ENCODE measurements at places on chromosomes 5 and 9.

- DNase-seq: peak; percentile 42
Observed at GRCh38 chr5:134227259-134227658, 1.4 kb upstream of the PPP2CA start.

DNA sequence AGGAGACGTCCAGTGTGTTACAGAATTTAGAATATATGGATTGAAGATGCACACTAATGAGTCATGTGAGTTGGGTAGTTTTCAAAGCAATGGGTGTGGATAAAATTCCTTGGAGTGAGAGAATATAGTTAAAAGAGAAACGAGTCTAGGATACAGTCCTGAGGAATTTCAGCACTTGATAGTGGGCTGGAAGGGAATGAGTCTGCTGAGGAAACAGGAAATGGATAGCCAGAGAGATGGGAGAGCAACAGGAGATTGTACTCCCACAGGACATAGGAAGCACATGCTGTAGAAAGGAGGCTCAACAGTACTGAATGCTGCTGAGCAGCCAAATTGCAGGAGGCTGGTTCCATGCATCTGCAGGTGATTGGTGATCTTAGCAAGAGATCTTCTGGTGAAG, 68.1 kb downstream of the FBN2 start:
- no peak for DNase-seq

DNA sequence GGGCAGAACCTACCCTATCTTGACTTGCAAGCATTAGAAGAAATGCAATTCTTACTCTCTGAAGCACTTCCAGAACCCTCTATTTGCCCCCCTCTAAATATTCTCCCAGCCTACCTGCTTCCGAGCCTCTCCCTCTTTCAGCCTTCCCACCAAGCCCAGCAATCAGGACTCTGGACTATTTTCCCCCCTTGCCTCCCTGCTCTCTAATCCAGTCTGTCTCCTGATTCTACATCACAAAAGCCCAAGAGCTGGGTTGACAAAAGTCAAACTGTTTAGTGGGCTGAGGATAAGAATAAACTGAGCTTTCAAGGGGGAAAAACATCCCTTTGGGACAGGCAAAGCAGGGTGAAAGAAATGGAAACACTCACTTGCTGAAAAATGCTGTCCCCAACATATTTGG, 123.2 kb upstream of the KIF2A start:
- no peak for DNase-seq

DNA sequence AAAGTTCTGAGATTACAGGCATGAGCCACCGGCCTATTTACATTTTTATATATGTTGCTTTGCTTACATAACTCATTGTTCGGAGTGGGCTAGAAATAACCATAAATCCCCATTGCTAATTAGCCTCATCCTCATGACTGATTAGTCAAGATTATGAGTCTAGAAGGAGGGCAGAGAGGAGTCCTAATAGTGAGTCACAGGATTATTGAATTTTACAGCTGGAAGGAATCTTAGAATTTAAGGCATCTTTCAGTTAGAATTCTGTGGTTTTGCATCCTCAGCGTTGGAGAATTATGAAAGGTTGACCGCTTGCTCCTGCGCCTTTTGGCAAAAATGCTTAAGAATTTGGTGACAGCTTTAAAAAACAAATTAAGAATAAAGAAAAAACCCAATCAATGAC, 2.6 kb upstream of the PBX3 start:
- DNase-seq: no peak

- DNase-seq: peak; percentile 27
Observed at GRCh38 chr5:172412724-172413286, 41.5 kb downstream of the SH3PXD2B start.

DNA sequence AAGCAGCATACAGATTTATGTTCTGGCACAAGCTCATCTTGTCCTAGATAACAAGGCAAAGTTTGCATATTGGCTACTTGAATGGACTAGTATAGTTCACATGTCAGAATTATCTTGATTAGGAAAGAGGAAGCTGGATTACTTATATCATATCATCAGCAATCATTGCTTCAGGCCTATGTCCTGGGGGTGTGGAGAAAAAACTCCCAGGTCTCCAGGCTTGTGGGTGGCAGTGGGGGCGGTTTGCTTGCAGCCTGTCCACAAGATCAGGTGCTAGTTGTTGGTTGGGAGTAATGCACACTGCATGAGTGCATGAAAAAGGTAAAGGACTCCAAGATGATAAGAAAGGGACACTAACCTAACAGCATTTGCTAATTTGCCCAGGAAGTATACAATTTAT, 326.4 kb upstream of the PDE4D start:
- no peak for DNase-seq

DNA sequence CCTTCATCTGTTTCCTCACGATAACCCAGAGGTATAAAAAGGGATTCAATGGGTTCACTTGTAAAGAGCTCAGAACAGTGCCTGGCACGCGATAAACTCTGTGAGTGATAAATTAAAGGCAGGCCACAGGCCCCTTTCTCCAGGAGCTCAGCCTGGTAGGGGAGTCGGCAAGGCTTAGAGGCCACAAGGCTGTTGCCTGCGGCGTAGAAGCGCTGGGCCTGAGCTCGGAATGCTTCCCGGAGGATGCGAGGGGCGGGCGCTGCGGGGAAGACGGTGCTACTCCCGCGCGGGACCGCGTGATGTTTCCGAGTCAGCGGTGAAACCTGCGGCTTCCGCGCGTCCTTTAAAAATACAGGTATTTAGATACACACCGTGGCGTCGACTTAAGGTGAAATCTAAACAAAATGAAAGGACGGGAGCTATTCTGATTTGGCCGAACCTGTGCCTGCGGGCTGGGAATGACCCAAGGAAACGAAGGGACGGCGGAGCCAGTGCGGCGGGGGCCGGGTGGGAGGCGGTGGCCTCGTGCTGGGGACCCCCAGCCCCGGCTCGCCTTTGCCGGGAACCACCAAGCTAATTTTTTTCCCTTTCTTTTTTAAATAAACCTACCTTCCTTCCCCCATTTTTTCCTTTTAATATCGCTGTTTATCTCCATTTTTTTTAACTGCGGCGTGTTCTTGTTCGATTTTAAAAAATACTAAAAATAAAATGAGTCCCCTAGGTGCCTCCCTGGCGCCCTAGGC, 6.2 kb downstream of the NKX2-5 start:
- DNase-seq: no peak

DNA sequence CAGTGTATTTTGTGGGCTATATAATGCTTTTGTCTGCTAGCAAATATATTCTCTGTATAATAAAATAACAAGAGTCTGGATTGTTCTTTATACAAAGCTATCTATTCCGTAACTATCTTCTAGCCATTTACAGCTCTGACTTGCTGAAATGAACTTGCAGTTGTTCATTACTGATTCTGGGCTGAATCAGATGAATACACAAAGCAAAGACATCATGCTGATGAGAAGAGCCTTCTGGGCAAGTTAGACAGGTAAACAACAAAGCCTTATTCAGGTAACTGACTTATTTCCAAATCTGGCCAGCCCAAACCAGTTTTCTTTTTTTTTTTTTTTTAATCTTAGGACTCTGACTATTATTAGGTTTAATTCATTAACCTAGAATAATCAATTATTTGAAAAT, 255.5 kb downstream of the KIAA0825 start:
- DNase-seq: no peak

DNA sequence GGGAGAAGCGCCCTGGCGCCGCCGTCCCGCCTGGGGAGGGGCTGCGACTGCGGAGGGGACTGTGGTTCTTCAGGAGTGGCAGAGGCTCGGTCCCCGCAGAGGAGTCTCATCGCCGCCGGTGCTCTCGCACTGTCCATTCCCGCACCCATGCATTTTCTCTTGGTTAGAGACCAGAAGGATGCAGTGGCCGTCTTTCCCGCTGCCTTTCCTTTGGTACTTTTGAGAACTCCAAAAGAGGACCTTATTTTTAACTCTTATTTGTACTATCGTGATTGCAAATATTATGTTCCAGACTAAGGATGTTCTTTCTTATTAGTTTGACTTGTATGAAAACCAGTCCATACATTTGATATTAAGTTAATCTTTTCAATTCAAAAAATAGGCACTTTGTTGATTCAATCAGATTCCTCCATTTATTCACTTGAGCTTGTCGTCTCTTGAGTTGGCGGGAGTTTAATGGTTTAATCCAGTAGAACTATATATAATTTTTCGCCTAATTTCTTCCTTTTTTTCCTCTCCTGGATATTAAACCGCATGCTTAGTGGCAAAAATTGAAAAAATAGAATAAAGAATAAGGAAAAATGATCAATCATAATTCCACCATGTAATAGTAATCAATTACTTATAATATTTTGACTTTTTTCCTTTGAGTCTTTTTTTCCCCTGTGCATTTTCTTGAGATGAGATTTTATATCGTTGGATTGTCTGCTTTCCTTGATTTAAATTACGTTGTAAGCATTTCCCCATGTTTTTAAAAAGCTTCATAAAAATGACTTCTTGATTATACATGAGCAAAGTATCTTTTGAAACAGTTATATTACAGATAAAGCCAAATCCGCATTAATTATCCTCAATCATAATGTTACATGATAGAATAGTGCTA, 861 bp downstream of the ZFYVE16 start:
- DNase-seq: no peak

GRCh38 chr9:106334081-106334480, 528.9 kb upstream of the ZNF462 start:
- no peak for DNase-seq

DNA sequence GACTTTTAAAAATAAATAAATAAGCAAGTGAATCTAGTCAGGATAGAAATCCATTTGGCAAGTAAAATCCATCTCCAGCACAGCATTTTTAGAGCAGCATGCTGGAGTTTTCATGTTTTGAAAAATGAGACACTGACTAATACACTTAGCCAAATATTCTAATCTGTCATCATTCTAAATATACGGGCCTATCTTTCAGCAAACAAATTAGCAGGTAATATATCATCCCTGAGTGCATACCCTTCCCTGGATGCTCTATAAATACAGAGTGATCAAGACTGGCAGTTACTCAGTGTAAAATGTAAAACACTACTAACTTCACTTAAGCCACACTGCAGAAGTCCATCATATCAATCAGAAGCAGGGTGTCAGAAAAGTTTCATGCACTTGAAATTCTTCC, 58.4 kb downstream of the MLLT3 start:
- DNase-seq: no peak

DNA sequence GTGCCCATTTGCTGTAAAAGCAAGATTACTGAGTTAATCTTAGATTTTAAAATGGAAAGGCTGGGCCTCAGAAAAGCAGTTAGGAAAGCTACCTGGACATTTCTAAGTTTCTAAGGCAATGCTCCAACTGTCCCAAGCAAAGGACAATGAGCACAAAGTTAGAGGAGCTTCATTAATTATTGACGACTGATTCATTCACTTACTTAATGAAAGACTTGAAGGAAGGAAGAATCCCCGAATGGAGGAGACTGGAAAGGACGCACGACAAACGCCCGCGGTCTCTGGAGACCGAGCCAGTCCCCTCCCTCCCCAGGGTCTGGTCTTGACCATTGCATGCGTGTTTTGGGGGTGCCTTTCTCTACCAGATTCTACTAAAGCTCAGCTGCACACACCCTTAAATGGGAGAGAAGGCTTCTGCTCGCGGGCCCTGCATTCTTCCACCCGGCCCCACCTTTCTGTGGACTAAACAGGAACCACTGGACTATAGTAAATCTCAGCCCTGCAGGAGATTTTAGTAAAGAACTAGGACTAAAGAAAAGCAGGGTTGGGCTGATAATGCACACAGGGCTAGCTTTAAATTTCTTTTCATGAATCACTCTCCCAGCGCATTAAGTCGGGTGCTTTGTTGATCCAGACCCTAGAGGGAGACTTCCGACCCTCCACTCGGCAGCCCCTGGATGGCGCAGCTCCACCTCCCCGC, 44.8 kb downstream of the CTSL start:
- DNase-seq: no peak

- no peak for DNase-seq
Observed at GRCh38 chr5:116466727-116467464, 107.7 kb downstream of the SEMA6A start.

- DNase-seq: no peak
Observed at GRCh38 chr5:150497274-150497988, 10.5 kb upstream of the NDST1 start.

- no peak for DNase-seq
Observed at GRCh38 chr5:149979896-149980295, 19.3 kb downstream of the SLC26A2 start.

GRCh38 chr5:53366245-53366644, 114.2 kb upstream of the FST start:
- DNase-seq: no peak

DNA sequence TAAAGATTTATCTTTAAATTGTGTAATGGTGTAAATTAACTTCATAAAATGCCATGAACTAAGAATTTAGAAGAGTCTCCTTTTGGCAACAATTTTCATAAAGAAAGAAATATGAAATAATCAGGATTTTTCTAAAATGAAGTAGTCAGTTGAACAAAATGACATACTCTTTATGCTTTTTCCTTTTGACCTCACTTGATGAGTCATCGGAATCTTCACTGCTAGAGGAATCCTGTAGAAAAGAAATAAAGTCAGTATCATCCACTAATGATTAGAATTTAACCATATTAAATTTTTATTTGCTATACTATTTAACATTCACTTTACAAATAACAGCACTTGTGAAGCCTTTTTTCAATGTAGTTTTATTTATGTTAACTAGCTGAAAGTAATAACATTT, 26.1 kb downstream of the CHD1 start:
- DNase-seq: no peak

DNA sequence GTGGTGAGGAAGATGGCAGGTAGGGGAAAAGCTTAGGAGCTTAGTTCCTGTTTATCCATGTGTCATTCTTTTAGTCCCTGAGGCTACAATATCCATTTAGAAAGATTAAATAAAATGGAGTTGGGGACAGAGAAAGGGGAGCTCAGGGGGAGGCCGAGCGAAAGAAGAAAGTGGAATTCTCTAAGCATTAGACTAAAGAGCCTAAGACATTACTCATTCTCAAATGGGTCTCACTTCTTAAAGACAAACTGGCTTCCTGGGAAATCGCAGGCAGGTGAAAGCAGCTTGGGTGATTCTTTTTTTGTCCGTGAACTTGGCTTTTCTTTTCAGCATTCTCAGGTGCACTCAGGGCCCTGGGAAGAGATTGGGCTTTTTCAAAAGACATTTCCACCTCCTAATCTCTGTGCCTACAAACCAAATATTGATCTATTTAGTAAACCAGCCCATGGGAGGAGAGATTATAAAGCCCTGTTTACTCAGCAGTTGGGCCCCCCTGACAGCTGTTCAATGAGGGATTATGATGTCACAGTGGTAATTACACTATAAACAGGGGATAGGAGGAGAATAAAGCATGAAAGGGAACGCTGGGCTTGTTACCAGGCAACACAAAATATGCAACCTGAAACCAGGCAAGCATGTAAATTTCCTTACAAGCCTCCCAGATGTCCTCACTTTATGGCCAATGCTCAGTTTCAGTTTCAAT, 584.0 kb downstream of the ACTL7B start:
- DNase-seq: no peak

DNA sequence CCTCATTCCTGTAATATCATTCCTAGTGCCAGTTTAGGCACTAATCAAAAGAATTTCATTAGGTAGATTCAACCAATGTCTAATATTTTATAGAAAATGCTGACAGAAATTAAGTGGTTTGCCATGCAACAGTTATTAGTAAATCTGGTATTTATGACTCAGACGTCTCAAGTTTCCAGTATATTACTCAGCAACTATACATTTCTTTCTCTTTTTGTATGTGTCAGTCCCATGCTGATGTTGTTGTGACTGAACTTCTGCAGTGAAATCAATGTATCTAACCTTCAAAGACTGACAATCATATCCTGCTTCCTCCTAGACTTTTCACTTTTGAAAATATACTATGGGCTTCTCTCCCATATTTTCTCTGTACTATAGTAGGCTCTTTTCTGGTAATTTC, 822.5 kb downstream of the NR2F1-AS1 start:
- DNase-seq: no peak

GRCh38 chr5:34494111-34494755, 161.9 kb upstream of the RAI14 start:
- DNase-seq: no peak

GRCh38 chr5:31855134-31856040, 216.5 kb downstream of the PDZD2 start:
- DNase-seq: peak; percentile 38
